ENCODE measurements at places on chromosomes 5 and 9.

- DNase-seq = no peak
Measured at GRCh38 chr5:23367874-23368273, 139.5 kb upstream of the PRDM9 start.

- DNase-seq = no peak
Measured at GRCh38 chr9:87282538-87282937, 215.1 kb upstream of the DAPK1 start.

DNA sequence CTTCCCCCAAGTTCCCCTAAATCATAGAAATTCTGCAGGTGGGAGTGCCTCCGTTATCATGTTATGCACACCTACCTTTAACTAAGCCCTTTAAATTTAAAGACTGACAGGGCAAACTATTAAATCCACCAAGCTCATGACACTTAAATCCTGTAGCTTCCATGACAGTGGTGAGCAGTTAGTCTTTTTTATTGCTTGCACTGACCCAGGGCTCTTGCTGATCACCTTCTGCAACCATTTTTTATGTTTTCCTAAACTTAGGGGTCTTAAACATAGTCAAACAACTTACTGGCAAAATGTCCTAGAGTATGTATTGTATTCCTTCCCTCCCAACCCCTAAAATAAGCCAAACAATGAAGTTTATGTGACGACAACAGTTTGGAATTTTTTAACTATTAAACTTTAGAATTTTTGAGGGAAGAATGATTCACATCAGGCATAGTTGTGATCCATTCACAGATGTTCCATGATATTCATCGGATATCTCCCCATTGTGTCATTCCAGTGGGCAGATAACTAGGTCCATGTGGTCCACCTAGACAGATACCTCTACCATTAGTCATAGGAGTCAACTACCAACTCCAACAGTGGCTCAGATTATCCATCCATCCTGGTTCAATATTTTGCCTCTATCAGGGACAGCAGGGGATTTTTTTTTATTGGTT is 283.1 kb downstream of the ADAMTS6 start:
- no peak for DNase-seq

DNA sequence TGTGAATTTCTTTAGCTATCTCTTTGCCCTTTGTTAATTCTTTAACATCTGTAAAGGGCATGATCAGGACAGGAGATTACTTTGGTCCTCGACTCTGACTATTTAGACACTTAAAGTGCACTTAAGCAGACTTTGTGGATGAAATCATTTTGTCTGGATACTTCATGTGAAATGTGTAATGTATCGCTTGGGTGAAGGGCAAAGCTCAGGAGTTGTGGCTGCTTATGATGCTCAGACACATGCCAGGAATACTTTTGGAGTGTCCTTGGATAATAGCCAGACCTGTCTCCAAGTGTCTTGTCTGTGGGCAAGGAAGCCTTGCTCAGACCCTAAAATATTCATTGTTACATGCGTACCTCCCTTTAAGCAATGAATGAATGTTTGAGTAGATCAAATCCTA is 87.8 kb downstream of the RAI14 start:
- DNase-seq = no peak

GRCh38 chr5:98128271-98128670 is 645.2 kb upstream of the RGMB start:
- no peak for DNase-seq

DNA sequence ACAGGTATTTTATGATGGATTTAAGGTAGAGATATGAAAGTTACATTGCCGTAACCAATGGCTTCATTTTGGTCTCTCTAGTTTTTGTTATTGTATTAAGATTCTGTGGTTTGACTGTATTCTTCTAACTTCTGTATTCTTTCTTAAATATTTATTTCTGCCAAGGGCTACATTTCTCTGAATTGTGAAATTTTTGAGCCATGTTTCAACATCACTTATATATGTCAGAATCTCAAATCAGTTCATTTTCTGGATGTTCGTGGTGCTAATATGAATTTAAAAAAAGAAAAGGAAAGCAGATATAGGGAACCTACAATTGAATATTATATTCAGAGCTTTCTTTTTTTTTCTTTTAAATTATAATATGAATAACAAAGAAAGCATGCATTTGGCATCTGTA is 142.7 kb downstream of the ANXA1 start:
- DNase-seq = no peak

GRCh38 chr9:30280229-30280900 is 2104.1 kb upstream of the ACO1 start:
- DNase-seq = no peak

- DNase-seq = no peak
Measured at GRCh38 chr5:108989761-108990392, 242.2 kb downstream of the FER start.

DNA sequence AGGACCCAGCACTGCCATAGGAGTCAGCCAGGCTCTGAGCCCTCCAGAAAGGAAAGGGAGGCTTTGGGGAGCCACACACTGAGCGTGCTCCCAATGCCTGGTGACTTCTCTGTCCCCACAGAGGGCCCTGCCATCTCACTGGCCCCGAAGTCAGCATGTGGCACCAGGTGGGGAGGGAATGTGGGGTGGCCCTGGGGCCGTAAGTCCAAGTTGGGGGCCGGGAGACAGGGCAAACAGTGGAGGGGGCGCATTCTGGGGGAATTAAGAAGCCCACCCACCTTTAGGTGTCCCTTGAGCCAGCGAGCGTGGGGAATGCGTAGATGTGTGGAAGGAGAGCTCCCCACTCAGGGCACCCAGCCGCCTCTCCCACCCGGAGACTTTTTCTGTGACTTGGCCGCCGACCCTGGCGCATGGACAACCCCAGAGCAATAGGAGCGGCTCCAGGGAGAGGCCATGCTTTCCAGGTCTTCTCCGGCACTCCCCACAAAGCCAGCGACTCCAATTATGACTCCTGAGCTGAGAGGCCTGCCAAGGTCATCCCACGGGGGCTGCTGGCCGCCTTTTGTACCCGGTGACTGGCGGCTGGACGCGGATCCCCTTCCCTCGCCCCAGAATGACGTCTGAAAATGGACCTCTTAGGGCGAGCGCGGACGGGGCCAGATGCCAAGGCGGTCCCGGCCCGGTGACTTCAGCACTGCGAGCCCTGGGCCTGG is 9.8 kb downstream of the IRX1 start:
- no peak for DNase-seq

GRCh38 chr5:139473565-139473964 is 2.8 kb downstream of the SMIM33 start:
- no peak for DNase-seq

DNA sequence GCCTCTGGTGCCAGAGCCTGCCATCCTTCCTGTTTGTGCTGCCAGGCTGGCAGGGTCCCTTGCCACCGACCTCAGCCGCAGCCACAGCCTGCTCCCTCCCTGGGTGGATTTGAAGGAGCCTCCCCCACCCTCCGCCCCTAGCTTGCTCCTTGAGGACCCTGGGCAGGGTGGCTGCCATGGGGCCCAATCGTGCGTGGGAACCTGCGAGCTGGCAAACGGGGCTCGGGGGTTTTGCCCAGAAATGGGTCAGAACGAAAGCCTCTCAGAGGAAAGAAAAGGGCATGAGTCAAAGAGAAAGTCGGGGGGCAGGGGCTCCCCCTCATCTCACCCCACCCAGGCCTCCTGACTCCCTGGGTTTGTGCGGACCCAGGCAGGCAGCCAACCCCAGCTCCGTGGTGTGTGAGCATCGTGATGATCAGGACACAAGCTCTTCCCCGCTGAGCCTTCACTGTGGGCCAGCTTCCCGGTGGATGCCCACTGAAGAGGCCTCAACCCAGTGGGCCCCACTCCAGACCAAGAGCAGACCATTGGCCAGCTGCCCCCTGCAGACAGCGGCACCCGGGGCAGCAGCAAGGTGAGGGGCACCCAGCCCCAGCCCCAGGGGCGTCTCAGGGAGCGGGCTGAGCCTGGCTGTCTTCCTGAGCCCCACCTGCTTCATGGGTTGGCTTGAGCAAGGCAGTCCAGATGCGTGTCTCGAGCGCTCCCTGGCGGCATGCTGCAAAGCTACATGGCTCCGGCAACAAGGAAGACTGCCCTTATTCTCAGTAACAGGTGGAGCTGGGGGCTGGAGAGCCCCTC is 3.0 kb upstream of the FUT7 start:
- DNase-seq = no peak

DNA sequence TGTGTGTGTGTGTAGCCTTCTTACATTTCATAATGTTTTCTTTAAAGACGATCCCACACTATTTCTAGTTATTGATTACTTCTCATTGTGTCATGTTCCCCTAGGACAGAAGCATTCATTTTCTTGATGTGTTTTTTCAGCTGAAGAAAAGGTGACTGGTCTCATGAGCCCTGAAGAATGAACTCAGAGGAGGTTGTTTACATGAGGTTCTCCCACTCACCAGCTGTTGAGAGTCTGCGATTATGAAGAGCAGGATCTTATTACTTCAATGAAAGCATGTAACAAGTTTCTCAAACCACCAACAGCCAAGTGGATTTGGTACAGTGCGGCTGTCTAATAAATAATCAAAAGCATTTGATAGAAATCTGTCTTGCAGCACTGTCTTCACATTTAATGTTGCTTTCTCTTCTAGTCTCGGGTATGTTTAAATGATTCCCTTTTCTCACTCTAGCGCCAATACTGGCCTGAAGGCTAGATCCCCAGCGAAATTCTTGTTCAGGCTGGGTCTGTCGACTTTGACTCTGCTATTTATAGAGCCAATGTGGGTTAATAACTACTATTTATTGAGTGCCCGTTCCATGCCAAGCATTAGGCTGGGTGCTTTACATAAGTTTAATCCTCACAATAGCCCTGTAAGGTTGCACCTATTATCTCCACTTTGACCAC is 9.6 kb upstream of the FSD1L start:
- no peak for DNase-seq

GRCh38 chr5:172454358-172455086 is at the start of gene SH3PXD2B:
TSS of gene SH3PXD2B (minus strand) at chr5:172454525. CDS start at chr5:172454352, 173 bp downstream.
- no peak for DNase-seq

DNA sequence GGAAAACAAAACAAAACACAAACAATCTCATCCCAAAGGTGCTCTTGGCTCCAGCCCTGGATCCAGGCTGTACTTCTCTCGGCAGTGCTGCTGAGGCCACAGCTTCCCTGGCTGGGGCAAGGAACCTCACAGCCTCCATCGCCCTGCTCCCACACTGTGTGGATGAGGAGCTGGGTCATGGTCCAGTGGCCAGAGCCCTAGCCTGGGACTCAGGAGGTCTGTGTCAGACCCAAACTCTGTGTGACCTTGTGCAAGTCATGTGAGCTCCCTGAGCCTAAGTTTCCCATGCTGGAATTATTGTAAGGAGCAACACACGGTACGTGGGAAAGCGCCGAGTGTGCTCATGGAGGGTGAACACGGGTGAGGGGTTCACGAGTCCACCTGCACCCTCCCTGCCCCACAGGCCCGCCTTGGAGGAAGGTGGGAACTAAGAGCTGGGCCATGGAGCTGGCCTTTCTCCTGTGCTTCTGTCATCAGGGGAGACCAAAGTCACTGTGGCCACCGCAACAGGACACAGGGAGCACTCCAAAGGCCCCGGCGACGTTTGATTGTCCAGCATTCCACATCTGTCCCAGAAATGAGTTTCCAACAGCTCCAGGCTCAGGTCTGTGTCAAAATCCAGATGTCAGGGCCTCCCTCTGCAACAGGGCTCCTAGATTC is 26.2 kb upstream of the SMU1 start:
- DNase-seq = no peak

DNA sequence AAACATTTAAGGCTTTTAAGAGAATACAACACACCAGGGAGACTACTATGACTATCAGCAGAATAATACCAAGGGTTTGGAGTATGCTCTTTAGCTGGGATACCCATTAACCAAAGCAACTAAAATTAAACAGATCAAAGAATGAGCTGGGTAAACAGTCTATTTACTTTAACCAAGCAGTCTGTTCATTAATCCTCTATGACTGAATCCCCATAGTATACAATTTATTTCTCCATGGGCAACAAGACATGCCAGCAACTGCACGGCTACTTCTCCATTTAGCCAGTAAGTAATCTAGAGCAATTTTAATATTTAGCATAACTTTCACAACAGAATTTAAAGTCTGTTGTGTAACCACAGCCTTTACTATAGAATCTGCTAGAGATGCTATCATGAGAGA is 77.6 kb downstream of the CDO1 start:
- DNase-seq = no peak

DNA sequence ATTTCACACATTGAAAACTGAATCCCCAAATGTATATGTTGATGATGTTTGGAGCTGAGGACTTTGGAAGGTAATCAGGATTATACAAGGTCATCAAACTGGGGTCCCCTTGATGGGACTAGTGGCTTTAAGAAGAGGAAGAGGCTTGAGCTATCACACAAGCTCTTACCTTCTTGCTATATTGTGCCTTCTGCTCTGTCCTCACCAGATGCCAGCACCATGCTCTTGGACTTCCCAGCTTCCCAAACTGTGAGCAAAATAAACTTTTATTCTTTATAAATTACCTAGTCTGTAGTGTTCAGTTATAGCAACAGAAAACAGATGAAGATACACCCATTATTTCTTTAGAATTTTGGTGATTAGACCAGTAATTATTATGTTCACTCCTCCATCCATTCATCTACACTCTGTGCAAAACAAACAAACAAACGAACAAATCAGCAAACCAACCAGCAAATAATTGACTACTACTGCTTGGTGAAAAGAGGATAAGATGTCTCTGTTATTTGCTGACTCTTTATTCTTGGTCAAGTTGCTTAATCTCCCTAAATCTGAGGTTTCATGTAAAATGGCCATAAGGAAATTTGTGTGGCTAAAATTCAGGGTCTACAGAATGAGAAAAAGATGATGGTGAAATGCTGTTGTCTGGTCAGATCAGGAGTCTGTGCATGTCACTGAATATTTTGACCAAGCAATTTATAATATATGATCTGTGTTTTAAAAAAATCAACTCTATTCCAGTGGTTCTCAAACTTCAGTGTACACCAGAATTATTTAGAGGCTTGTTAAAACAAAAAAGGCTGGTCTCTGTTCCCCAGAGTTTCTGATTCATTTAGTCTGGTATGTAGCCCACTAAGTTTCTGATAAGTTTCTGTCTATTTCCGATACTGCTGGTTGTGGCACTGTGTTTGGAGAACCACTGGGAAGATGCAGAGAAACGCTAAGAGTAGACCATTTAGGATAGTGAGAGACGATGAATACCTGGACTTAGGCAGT is 854.1 kb downstream of the MAT2B start:
- no peak for DNase-seq

DNA sequence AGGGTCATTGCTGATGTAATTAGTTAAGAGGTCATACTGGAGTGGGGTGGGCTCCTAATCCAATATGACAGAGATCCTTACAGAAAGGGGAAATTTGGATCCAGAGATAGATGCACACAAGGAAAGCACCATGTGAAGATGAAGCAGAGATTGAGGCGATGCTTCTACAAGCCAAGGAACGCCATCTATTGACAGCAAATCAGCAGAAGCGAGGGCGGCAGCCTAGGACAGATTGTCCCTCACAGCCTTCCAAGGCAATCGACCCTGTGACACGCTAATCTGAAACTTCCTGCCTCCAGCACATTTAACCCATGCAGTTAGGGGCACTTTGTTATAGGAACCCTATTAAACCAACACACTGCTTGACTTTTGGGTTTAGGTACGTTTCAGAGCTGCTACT is 285.1 kb upstream of the DAP start:
- no peak for DNase-seq

- no peak for DNase-seq
Measured at GRCh38 chr9:20478786-20479185, 143.5 kb downstream of the MLLT3 start.

Data from NCI-H1417 treated with DMSO at 0.1 percent for 48 hours (cell line).